ENCODE measurements at places on chromosomes 11 and 22.

- DNase-seq, result no peak
These were observed 63.2 kb downstream of the PACS1 start for GRCh38 chr11:66133216-66133775.

- DNase-seq, result no peak
These were observed 47.2 kb upstream of the AKIP1 start for GRCh38 chr11:8863838-8864237.

GRCh38 chr11:34168642-34169420, 63.4 kb downstream of the NAT10 start:
- DNase-seq, result no peak

- no peak for DNase-seq
These were observed 351.2 kb downstream of the OPCML start for GRCh38 chr11:133181066-133181465.

DNA sequence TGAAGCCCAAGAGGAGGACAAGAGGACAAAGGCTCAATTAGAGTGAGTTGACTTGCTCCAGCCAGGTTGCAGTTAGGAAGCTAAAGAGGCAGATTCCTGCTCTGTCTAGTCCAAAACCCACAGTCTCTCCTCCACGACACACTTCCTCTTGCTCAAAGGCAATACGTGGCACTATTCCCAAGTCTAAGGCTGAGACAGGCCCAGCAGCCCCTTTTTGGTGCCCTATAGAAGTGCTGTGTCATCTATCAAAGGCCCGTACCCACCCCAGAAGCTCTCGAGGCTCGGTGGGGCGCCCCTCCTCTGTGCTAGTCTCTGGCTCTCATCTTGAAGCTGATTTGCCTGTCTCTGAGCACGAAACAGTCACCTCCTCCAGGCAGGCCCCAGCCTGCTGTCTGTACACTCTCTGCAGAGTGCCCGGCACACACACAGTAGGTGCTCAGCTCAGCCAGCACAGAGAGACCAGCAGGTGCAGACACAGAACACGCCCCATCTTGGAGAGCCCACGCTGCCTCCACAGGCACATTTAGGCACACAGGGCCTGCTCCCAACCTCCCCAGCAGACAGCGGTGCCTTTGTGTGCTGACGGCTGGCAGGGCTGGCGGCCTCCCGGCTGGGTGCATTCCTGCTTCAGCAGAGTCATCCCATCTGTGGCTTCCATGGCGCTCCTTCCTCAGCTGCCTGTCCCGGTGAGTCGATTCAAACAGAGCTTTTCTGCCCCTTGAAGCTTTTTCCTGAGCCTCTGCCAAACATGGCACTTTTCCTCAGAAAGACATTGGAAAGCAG, 52.8 kb downstream of the MYH9 start:
- DNase-seq, result peak; percentile 53

DNA sequence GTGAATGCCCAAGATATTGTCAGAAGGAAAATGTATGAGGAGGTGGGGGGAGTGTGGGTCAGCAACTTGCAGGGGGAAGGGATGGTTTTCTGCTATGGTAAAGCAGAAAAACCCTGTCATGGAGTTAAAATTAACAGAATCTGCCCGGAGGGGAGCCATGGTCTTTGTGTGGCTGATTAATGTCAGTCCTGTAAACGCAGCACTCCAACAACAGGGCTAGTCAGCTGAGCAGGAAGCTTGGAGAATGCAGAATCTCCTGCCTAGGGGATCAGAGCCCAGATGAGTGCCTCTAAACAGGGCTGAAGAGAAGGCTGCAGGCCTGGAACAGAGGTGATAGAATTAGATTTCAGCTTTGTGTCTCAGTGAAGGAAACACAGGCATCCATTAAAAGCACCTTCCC, 140.9 kb upstream of the MTNR1B start:
- DNase-seq, result no peak

DNA sequence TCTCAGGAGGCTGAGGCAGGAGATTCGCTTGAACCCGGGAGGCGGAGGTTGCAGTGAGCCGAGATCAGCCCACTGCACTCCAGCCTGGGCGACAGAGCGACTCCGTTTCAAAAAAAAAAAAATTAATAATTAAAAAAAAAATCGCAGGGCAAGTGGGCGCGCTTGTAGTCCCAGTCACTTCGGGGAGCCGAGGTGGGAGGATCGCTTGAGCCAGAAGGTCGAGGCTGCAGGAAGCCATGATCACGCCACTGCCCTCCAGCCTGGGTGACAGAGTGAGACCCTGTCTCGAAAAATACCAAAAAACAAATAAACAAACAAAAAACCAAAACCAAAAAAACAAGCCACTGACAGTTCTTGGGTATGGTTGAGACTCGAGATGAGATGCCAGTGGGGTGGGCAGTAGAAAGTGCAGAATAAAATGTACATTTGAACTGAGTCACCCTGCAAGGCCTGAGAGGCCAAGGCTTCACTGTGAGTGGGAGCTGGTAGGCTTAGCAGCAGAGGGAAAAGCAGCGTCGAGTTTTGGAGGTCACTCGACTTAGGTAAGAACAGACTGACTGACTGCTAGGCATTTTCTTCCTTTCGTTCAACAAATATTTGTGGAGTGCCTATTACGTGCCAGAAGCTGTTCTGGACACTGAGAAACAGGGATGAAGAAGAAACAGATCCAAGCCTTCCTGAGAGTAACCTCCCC, 635 bp upstream of the LDHA start:
- DNase-seq, result no peak

DNA sequence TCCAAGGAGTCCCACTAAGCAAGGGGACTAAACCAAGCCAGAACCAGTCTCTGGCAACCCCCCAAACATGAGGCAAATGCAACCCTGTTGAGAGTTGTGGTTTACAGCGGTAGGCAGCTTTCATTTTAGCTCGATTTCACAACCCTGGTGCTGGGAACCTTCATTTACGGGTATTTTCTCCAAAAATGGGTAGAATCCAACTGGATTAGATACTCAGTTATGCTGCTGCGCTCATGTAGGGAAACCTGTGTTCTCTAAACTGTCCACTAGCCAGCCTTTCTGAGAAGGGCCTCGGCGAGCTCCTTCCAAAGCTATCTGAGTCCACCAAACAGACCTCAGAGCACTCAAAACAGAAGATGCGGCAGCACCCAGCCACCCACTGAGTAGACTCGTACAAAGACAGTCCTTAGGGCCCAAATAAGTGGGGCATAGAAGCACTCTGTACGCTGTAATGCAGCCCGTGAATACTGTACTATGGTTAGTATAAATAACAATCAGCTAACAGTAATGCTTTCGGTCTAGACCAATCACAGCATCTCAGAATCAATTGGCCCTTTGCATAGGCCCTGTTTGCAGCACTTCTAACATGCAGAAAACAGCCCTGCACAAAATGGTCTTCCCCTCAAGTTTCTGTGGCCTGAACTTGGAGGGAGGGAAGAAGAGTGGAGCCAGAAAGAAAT, 104.7 kb downstream of the ETS1 start:
- DNase-seq, result peak; percentile 53

- no peak for DNase-seq
These were observed 40.3 kb downstream of the CSNK2A3 start for GRCh38 chr11:11312738-11313137.

DNA sequence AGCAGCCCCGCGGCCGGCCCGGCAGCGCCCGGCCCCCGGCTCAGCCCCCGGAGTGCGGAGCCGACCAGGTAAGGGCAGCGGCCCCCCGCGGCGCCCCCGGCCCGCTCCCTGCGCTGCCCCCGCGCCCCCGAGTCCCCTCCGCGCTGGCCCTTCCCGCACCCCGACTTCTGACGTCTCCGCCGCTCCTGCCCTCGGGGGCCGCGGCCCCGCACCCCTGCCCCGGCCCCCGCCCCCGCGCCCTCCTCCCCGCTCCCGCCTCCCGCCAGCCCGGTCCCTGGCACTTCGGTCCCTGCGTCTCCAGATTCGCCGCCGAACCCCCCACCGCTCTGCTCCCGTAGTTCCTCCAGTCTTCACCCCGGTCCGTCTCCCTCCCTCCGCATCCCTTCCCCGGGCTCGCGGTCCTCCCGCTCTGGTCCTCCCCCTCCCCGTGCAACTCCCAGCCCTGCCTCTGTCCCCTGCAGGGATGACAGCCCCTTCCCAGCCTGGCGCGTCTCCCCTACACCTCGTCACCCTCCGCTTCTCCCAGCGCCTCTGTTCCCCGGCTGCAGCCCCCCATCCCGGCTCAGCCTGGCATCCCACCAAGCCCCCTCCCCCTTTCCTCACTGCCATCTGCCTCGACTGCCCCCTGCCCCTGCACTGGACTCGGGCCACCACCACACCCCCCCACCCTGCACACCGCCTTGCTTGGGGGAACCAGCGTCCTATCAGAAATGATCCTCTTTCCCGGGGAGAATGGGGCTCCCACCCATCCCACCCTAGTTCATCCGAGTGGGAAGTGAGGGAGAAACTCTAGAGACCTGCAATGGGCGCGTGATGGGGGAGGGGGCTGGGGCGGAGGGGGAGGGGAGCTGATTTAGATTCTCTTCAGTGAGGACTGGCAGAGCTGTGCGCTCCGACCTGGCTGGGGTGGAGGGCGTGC, 531 bp downstream of the GRIK4 start:
- no peak for DNase-seq

DNA sequence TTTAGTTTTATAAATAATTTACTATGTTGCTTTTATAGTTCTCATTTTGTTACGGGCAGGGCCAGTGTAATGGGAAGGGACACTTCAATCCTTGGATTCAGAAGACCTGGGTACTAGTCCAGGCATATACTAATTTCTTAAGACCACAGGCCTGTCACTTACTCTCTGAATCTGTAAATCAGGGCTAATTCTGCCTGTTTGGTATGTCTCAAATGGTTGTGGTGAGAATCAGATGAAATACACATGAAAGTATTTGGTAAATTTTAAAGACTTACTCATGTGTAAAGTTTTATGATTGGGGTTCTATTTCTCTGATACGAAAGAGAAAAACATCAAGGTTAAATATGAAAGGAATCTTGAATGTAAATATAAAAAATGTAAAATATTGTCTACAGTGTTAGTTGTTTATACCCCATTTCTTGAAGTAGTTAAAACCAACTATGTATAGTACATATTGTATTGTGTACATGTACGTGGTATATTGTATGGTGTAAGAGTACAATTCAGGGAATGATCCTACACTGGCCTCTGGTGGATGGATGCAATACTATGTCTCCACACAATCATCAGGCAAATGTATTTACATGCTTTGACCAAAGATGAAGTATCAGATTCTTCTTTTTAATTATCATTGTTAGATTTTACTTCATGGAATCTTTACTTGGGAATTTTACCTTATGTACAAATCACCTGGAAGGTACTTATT, 24.5 kb upstream of the RAG2 start:
- no peak for DNase-seq

GRCh38 chr11:85857098-85857497, 1.9 kb downstream of the CCDC83 start:
- DNase-seq, result no peak

DNA sequence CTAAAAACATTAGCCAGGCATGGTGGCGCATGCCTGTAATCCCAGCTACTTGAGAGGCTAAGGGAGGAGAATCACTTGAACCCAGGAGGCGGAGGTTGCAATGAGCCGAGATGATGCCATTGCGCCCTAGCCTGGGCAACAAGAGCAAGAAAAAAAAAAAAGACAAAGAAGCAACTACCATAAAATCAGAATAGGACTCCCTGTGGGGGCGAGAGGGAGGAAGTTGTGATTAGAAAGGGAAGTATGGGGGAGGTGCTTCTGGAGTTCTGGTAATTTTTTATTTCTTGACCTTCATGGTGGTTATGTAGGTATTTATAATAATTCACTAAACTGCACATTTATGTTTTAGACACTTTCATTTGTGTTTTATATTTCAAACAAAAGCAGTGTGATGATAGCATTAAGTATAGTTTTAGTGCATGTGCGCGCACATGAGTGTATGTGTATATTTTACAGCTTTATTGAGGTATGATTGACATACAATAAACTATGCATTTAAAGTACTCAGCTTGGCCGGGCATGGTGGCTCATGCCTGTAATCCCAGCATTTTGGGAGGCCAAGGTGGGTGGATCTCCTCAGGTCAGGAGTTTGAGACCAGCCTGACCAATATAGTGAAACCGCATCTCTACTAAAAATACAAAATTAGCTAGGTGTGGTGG, 43.5 kb downstream of the SIK2 start:
- no peak for DNase-seq

GRCh38 chr11:66820381-66820780, 22.9 kb upstream of the RCE1 start:
- no peak for DNase-seq

- DNase-seq, result no peak
These were observed 289.7 kb downstream of the ST3GAL4 start for GRCh38 chr11:126645186-126645585.

DNA sequence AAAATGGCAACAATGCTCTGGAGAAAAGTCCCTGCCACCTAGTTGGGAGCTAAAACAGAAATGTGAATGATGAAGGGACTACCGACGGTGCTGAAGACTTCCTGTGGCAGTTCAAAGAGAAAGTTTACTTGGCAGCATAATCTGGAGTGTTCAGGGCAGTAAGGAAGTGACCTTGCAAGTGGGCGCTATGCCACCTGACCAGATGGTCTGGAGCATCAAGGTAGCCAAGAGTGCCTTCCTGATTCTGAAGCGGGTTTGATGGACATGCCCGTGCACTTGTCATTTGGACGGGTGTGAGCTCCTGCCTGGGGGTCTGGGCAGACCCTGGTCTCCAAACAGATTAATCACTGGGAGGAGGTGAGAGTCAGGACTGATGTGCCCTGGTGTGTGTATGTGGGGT, 1.8 kb upstream of the SNX19 start:
- DNase-seq, result no peak

DNA sequence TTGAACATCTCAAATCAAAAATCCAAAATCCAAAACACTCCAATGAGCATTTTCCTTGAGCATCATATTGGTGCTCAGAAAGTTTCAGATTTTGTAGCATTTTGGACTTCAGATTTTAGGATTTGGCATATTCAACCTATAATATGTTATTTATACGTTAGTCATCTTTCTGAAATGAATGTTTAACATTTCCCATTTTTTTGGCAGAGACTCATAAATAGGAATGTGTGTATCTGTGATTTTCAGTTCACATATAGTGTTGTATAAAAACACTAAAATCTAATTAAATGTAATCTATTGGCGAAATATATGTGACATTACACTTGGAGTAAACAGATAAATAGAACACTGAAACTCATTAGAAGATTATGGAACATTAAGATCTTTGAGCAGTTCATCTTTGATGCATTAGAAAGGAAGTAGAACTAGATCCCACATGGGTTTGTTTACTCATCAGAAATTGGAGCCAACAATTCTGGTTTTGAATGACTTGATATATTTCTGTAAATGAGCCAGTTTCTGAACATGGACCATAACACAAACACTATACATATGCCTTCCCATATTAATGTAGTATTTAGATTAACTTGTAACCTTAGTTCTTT, 153.1 kb downstream of the UVRAG start:
- DNase-seq, result no peak

DNA sequence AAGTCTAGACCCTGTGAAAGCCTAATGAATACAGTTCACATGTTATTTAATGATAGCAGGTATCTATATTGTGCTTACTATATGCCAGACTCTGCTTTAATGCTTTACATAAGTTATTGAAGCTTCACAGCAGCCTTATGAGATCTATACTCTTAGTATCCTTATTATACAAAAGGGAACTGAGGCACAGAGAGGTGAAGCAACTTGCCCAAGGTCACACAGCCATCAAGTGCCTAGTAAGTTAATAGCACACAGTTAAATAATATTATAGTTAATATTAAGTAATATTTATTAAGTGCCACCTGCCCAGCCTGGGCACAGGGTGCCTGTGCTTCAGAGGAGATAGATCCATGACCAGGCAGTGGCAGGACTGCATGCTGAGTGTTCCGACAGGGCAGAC, 78.1 kb downstream of the TP53I11 start:
- no peak for DNase-seq

GRCh38 chr11:102800767-102801166, 2.8 kb upstream of the MMP1 start:
- DNase-seq, result no peak

- DNase-seq, result no peak
These were observed 136.4 kb downstream of the BRD1 start for GRCh38 chr22:49691256-49691655.
